Fibroblast of gingiva (primary cell): ENCODE measurements at places on chromosomes 7 and 10.
A peak's percentile ranks its signal among the peaks of the same experiment; 100 is the strongest.

DNA sequence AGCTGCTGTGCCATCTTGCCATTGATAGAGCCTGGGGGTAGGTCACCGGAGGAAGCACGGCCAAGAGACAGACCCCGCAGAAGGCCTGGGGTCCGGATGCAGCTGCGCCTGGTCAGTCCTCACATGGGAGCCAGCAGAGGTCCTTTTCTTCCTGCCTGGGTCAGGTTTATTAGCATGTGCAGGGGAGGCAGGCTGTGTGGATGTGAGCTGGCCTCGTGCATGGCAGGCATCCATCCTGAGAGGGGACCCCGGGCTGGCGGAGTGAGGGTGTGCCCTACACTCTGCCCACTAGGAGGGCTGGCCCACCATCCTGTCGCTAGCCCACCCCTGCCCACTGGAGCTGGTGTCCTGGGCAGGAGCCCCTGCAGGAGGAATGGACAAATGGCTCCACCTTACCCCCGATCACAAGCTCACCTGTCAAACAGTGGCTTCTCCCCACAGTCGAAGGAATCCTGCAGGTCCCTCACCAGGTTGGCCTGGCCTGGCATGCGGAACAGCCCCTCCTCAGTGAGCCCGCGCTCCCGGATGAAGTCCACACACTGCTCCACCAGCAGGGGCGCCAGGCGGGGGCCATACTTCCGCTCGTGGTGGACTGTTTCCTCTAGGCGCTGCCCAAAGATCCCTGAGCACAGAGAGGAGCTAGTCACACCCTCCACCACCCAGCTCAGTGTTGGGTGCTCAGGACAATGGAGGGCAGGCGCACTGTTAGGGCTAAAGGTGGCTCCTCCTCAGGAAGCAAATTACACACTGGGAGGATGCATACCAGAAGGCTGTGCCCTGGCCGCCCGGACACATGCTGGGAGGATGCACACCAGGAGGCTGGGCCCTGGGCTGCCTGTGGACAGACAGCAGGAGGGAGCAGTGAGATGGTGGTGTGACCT lies 145.4 kb downstream of the ARHGAP22 start:
- DNase-seq = no peak

GRCh38 chr10:73495226-73495883 lies 469 bp downstream of the PPP3CB start:
- peak; percentile 93 for DNase-seq

DNA sequence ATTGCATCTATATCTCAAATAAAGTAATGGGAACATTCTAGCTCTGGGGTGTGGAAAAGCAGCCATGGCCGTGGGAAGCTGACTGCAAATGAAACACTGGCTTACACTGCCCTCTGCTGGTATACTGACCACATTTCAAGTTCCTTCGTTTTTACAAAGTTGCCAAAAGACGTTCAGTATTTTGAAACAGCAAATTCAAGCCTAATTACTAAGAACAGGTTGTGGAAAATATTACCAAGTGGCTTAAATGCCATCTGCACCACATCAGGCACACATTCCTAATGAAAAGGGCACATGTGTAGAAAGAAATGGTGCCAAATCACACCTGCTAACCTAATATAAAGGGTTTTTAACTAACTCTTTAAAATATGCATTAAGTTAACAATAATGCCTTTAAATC lies 83.9 kb downstream of the JAZF1 start:
- peak; percentile 81 for DNase-seq

DNA sequence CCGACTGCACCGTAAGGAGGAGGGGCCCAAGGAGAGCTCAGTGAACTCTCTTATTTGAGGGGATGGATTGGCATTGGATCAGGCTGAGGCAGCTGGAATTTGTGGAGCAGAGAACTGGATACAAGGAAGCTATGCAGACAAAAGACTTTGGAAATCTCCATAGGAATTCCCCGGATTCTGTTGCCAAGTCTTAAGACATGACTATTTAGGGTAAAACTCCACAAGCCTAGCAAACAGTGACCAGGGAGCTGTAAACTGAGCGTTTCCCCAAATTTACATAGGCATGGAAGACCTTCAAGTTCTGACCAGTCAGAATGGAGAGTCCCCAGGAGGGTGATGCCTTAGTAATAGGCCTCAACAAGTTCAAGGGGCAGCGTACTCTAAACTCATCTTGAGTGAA lies 82.5 kb upstream of the PCBD1 start:
- DNase-seq = no peak

DNA sequence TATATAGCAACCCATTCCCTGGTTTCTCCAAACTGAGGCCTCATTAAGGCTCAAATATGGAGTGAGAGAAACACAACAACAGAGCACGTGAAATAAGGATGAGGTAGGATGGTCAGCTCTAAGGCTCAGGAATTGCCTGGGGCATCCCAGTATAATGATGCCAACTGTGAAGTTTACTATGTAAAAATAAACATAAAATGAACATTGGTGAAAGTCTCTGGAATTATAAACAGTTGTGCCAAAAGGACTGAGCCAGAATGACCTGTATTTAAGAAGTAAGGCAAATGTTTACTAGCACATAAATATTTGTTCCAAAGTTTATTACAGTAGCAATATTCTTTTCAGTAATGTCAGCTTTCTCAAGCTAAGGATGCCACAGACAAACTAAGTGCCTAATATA lies 64.6 kb downstream of the ZNF680 start:
- no peak for DNase-seq

GRCh38 chr10:97755718-97756117 lies 16.1 kb downstream of the SFRP5 start:
- no peak for DNase-seq

- peak; percentile 83 for DNase-seq
Observed at GRCh38 chr10:24723788-24724380, at the start of gene ARHGAP21. TSS of gene ARHGAP21 (minus strand) at chr10:24723887. CDS start at chr10:24721899, 1,988 bp downstream.

DNA sequence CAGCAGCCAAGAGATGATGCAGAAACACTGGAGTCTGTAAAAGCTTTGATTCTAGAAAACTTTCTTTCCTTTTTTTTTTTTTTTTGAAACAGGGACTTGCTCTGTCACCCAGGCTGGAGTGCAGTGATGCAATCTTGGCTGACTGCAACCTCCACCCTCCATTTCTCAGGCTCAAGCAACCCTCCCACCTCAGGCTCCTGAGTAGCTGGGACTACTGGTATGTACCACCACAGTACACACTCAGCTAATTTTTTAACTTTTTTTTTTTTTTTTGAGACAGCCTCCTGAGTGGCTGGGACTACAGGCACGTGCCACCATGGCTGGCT lies 17.0 kb upstream of the BAG3 start:
- peak; percentile 36 for DNase-seq

DNA sequence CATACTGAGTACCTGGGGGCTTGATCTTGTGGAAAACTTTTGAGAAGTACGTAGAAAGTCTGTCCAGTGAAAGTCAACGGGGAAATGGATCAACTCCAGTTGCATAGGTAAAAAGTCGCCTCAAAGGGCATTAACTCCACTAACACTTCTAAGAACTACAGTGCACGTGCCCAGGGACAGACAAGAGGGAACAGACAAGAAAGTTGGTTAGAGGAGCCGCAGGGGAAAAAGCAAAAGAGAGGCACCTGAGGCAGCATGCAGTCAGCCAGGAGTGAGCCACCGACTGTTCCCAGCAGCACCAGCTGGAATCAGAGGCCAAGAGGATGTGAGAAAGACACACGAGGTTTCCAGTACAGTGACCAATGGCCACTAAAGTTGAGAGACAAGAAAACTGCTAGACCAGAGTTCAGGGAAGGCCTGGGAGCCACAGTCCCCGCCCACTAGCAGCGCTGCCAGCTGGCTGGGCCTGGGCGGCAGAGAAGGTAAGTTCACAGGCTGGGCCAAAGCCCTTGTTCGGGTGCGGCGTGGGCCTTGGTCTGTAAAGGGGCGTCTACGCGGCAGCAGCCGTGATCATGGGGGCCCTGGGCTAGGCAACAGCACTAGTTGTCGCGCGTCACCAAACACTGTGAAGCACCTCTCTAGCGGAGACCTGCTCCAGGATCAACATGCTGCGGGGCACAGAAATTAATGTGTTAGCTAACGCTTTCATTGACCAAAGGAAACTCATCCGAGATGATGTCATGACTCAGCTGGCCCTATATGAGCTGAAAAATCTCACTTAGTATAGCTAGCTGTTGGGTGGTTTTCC lies 14.0 kb downstream of the ITGB1 start:
- DNase-seq = no peak

DNA sequence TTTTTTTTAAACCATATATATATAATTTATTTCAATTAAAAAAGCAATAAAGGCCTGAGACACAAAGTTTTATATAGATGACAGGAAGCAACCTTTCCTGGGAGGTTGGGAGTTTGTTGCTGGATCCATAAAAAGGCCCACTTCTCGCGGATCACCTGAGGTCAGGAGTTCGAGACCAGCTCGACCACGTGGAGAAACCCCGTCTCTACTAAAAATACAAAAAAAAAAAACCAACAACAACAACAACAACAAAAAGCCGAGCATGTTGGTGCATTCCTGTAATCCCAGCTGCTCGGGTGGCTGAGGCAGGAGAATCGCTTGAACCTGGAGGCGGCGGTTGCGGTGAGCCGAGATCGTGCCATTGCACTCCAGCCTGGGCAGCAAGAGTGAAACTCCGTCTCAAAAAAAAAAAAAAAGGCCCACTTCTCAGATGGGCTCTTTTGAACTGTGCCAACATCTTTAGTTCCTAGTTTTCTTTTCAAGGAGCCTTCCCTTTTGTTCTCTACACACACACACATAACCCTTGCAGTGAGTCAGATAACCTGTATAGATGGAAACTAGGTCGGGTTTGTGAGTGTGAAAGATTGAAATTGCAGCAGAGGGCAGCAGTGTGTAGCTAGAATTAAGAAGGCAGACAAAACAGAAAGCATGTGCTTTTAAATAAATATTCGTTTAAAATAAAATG lies 1.2 kb upstream of the SMNDC1 start:
- DNase-seq = peak; percentile 81

DNA sequence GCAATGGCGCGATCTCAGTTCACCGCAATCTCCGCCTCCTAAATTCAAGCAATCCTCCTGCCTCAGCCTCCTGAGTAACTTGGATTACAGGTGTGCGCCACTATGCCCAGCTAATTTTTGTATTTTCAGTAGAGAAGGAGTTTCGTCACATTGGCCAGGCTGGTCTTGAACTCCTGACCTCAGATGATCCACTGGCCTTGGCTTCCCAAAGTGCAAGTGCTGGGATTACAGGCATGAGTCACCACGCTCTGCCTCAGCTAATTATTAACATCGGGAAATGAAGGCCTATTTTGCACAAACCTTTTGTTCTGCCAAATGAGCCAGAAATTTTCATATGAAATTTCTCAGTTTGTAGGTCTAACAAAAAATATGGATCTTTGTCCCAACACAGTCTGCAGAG lies 106.7 kb upstream of the ODAD2 start:
- no peak for DNase-seq

GRCh38 chr7:30411173-30411572 lies 67.4 kb downstream of the NOD1 start:
- DNase-seq = no peak

DNA sequence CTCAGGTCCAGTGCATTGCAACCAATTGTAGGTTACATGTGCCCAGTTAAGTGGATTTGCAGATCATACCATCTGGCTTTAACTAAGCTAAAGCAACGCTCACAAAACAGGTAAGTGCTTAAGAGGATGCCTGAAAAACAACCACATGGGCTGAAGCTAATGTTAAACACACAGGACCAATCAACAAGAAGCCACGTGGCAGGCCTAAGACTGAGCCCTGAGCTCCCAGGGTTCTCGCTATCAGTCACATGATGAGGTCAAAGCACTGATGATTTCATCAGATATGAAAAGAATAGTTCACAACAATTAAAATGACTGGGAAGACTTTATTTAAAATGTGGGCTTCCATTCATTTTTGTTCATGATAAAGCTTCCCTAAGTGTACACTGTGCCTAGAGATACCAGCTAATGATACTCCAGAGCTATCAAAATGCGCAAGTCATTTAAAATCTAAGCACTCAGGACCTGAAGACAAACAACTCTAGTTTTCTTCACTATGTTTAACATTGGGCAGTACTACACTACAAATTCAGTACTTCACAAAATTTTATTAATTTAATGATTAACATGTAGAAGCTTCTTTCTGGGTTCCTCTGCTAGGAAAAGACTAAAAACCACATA lies 90.6 kb downstream of the PIP4K2A start:
- no peak for DNase-seq

- DNase-seq = no peak
Observed at GRCh38 chr10:69045441-69046300, 42.2 kb upstream of the SRGN start.

GRCh38 chr10:18144928-18145327 lies 4.7 kb downstream of the CACNB2 start:
- DNase-seq = peak; percentile 81

DNA sequence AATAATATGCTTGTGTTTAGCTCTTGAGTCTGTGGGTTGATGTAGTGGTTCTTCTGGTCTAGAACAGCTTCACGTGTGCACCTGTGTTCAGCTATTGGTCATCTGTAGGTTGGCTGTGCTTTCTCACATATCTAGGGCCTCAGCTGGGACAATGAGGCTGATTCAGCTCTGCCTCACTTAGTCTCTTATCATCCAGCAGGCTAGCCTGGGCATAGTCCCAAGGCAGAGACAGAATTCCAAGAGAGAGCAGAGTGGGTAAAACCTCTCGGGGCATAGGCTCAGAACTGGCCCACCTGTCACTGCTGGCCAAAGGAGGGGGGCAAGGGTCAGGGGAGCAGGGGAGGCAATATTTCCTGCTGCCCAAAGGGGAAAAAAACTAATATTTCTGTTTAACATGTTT lies 32.0 kb upstream of the MXI1 start:
- no peak for DNase-seq

DNA sequence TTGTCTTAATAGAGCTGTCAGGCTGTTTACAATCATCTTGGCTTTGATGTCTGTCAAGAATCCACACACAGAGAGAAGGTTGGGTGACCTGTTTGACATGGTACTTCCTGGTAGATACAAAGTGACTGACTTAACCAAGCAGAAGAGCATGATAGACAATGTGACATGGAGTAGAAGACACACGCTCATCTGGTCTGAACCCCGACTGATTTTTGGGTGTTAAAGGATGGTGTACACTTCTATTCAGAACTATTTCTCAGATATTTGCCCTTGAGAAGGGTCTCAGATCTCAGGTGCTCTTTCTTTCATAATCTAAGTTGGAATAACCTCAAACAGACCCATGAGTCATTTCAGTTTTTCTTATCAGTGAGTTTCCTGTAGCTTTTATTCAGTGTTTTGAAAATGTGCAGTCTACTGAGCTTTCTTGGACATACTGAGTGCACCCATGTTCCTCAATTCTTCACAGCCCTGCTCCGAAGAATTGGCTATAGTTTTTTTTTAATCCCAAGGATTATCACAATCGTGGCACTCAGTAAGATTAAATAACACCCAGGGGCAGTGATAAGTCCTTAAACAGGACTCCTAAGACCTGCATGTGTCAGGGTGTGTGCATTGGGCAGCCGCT lies 46.4 kb upstream of the NXPH1 start:
- DNase-seq = no peak

GRCh38 chr10:10542477-10542876 lies 475.2 kb upstream of the CELF2 start:
- no peak for DNase-seq

- no peak for DNase-seq
Observed at GRCh38 chr10:107427016-107427415, 262.5 kb upstream of the SORCS1 start.

GRCh38 chr7:30183749-30184369 lies 49.1 kb downstream of the MTURN start:
- DNase-seq = no peak

GRCh38 chr7:92767437-92767836 lies 68.9 kb downstream of the CDK6 start:
- DNase-seq = no peak
